GM18507 (cell line): ENCODE measurements at places on chromosomes 7 and 10.

DNA sequence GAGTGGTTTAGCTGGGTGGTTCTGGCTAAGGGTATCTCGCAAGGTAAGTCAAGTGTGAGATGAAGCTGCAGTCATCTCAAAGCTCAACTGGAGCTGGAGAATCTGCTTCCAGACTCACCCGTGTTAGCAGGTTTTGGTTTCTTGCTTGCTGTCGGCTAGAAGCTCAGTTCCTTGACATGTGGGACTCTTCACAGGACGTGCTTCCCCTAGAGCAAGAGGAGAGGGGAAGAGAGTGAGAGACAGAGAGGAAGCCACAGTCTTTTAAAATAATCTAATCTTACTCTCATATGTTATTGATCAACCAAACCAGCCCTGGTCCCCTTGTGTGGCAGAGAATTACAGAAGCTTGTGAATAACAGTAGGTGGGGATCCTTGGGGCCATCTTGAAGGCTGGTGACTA, 199.5 kb downstream of the REEP3 start:
- DNase-seq = no peak

DNA sequence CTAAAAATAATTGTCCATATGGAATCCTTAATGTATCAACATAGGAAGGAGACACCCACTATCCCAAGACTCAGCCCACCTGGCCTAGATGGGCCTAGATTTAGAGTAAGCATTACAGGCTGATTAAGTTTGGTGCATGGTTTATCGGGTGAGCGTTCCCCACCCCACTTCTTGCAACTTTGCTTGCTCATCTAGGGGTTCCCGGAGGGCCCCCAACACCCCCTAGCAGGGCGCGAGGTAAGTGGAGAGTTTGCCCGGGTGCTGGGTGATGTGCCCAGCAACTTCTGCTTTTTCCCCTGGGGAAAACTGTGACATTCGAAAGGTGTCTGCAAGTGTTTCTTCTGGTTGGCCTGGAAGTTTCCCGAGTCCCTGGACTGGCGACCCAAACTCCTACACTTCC, 31.7 kb downstream of the SKIDA1 start:
- no peak for DNase-seq

GRCh38 chr7:12674861-12675260, 12.6 kb upstream of the ARL4A start:
- DNase-seq = no peak

DNA sequence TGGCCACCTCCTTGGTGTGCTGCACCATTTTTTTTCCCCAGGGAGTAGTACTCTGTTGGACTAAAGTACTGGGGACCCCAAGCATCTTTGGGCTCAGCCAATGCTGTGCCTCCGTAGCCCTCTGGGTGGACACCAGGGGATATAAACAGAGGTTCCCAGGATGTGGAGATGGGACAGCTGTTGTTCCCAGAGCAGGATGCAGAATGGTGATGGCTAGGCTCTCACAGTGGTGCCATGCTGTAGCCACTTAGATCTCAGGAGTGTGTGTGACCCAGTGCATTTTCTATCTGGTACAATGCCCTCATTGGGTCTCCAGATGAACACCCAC, 50.9 kb upstream of the SCIN start:
- no peak for DNase-seq

DNA sequence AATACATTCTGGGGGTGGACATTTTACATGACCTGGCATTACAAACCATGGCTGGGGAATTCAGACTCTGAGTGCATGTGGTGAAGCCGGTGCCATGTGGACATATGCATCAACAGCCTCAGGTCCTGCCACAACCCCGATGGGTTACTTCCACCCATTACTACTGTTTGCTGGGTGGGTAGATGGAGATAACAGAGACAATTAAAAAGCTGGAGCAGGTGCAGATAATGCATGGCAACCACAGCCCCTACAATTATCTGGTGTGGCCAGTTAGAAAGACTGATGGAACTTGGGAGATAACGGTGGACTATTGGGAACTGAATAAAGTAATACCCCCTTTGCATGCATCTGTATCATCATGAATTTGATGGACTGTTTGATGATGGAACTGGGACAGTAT, 21.6 kb upstream of the ADAMTS14 start:
- no peak for DNase-seq

DNA sequence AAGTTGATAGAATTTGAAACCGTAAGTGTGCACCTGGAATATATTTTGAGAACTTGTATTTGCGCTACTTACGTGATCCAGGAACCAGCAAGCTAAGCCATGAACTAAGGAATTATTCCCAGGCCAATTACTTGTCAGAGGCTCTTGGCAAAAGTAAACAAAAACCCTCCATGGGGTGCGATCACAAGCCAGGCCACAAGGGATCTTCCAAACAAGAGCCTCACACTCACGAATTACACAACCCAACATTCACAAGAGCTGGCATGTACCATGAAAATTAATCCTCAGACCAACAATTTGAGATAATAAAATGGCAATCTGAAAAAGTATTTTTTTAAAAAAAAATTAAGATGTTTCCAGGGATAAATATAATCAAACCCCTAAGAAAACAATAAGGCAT, 467.0 kb upstream of the AKR1E2 start:
- no peak for DNase-seq
